ENCODE measurements at places on chromosomes 16 and 17.

DNA sequence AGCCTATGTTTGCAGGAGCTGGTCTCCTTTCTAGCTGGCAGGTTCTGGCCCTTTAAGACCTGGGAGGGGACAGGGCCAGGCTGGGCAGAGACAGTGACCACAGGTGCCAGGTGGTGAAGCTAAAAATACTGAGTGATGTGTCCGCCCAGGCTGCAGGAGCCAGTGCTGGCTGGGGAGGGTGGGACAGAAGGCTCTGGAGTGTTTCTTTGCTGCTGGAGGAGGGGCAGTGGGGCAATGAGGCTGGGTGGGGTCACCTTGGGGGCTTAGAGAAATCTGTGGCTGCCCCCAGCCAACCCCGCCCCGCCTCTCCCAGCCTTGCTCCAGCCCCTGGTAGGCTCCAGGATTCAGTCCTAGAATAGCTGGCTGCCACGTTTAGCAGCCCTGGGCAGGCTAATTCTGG lies 30.4 kb upstream of the SBK1 start:
- no peak for DNase-seq

GRCh38 chr16:9906218-9906617 lies 276.0 kb downstream of the GRIN2A start:
- DNase-seq = no peak

- no peak for DNase-seq
Observed at GRCh38 chr17:21245639-21246084, 7.5 kb downstream of the NATD1 start.

GRCh38 chr17:78589031-78589675 lies 12.0 kb upstream of the DNAH17 start:
- no peak for DNase-seq

DNA sequence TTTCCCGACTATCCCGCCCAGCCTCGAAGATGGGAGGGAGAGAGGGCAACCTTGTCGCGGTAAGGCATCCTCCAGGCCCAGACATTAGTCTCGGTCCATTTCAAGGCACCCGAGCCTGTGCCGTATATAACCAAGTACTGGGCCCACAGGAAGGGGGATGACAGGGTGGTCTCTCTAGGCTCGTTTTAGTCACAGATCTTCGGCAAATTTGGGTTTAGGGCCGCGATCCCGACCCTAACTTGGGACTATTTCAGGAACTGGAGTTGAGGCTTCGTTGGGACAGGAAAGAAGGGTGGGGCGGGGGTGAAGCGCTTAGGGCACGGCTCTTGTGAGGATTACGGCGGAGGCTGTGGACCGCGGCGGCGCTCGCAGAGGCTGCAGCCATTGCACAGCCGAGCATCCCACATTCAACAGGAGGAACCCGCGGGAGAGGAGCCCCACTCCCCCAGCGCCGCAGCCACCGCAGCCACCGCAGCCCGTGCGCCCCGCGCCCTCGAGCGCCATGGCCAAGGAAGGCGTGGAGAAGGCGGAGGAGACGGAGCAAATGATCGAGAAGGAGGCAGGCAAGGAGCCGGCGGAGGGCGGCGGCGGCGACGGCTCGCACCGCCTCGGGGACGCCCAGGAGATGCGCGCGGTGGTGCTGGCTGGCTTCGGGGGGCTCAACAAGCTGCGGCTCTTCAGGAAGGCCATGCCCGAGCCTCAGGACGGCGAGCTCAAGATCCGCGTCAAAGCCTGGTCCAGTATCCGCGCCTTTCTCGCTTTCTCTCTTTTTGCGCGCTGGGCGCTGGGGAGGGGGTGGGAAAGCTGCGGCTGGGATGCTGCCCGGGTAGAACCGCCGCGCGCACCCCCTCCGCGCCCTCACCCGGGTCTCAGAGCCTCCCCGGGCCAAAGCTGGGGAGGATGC lies at the start of gene VAT1L:
TSS of gene VAT1L (plus strand) at position 384 of the 904 bp plus-strand sequence. CDS start at position 503, 119 bp downstream.
- DNase-seq = no peak

- DNase-seq = no peak
Observed at GRCh38 chr16:48918520-48919258, 308.7 kb upstream of the N4BP1 start.

DNA sequence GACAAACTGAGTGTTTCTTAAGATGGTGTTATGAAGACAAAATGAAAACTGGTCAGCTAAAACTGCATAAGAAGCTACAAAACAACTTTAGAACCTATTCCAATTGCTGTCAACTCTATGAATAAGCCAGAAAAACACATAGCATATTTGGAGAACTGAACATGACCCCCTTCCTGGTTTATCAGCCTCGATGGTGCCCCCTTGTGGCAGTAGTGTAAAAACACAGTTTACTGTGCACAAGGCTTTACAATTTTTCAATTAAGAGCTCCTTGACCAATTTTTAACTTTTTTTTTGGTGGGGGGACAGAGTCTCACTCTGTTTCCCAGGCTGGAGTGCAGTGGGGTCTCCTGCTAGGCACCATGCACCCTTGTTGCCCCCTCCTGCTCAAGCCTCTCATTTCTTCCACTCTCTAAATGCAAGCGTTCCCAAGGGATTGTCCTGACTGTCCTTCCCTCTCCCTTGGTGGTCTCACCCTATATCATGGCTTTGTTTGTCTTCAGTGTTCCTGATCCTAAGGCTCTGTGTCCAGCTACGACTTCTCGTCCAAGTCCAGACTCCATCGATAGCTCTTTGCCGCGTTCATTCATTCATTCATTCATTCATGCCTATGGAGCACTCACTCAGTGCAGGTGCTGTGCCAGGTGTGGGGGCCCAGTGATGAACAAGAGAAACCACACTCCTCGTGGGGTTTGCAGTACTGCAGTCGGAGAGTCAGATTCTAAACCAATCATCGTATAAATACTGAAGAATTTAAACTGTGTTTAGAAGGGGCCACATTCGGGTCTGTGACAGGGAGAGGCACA lies 7.5 kb downstream of the EIF1 start:
- DNase-seq = peak; percentile 69

DNA sequence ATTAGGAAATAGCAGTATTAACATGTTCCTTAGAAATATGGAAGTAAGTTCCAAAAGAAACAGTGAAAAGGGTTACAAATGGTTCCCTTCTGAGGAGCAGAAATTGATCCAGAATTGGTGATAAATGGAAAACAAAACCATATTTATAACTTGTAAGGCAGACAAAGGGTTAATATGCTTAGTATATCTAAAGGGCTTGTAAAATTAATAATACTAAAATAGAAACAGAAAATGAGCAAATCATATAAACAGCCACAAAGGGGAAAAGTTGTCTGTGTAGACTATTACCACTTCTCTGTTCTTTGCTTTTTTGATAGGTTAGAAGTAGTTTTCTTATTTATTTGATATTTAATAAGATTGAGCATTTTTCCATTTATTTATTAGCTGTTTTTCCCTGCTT lies 64.4 kb downstream of the NFATC3 start:
- DNase-seq = no peak

DNA sequence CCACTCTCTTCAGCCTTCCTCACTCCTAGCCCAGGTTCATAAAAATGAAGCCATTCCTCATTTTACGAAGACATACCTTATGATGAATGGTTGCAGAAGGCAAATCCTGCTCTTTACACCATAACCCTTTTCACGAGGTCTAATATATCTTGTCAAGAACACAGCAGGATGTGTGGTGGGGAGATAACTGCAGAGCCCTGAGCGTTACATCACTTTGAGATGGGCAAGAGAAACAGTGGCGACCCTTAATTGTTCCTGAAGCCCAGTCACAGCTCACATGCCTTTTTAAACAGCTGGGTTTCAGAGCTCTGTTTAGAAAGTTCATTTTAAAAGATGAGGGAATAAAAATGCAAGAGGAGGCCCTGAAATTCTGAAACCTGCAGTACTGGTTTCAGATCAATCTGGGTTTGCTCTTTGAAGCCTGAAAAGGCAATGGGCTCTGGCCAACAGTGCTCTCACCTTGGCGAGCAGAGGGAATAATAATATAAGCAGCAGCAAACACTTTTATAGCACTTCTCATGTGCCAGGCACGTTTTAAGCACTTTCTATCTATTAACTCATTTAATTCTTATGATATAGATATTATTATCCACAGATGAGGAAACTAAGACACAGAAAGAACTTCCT lies 2.9 kb downstream of the FAM117A start:
- no peak for DNase-seq

- no peak for DNase-seq
Observed at GRCh38 chr16:48053418-48053745, 102.4 kb downstream of the ABCC12 start.

DNA sequence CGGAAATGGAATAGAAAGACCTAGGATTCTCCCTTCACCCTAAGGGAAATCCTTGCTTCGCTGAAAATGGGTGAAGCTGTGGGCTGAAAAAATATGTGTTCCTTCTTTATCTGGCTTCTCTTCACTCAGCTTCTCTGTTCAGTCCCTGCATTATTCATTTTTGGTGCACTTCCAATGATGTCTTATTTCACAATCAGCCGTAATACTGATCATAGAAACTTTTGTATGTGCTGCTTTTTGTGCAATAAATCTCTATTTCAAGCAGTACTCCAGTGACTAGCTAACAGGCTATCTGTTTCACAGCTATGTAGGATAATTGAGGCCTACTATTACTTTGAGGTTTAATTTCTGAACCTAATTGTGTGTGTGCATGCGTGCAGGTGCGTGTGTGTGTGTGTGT lies 144.6 kb downstream of the FOXL1 start:
- no peak for DNase-seq

GRCh38 chr16:49800876-49801275 lies 55.0 kb downstream of the ZNF423 start:
- no peak for DNase-seq

- DNase-seq = no peak
Observed at GRCh38 chr17:48928876-48929811, 15.5 kb downstream of the SNF8 start.

DNA sequence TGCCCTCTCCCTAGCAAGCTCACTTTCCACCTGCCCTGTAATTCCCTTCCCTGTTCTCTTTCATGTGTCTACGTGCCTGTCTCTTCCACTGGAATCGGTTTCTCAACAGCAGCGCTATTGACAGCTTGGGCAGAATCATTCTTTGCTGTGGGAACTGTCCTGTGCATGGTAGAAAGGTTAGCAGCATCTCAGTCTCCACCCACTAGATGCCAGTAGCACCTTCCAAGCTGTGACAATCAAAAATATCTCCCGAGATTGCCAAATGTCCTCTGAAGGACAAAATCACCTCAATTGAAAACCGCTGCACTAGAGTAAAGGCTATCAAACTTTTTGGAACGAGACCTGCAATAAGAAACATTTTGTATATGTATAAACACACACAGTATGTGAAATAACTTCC lies 41.6 kb upstream of the KSR1 start:
- DNase-seq = no peak

- peak; percentile 64 for DNase-seq
Observed at GRCh38 chr16:3431779-3432219, 11.5 kb downstream of the ZNF597 start.

- no peak for DNase-seq
Observed at GRCh38 chr16:64408699-64409098, 713.2 kb downstream of the CDH11 start.

DNA sequence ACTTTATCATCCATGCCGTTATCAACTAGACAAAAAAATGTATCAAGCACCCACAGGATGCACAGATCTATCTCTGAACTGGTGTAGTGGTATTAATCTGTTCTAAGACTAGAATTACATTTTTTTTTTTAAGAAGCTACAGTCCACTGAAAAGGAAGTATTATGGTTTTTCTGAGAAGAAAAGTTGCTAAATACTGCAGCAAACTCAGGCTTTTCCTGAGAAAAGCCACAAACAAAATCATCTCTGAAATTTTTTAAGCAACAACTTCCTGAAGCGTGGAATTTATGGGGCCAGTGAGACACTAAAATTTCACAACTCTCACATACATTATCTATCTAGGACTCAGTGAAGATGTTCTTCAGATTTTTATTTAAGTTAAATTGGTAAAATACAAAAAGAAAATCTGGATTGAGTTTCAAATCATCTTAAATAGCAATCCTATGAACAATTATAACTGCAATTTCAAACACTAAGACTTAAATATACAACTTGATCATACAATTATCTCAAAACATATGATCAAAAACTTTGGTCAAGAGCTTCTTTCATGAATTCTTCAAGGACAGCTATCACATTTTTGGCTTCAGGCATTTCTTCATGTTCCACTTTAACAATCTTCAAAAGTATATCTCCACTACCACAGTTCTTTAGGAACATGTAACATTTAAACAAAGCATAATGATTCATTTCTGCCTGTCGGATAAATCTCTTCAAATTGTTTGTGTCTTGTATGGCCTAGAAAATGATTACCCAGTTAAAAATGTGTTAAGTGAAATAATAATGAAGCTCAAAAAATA lies 10.5 kb downstream of the C17orf75 start:
- DNase-seq = no peak

GRCh38 chr16:19227643-19228042 lies 57.9 kb upstream of the CLEC19A start:
- no peak for DNase-seq

DNA sequence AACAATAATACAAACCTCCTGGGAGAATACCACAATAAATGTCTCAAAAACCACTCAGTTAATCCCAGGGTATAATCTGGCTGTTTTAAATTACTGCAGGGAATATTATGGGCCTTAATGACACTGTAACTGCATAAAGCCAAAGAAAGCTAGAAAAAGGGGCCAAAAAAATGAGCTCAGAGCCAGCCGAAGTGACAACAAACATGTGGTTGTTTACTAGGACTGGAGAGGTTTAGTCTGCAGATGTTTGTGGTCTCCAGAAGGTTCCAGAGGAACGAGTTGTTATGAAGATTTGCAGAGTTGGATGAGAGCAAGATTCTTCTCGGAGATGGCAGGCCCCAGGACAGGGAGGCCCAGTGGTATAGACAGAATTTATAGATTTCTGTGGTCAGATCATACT lies 97.1 kb upstream of the AKTIP start:
- no peak for DNase-seq

- peak; percentile 45 for DNase-seq
Observed at GRCh38 chr16:89096768-89097391, 3.2 kb downstream of the ACSF3 start.

DNA sequence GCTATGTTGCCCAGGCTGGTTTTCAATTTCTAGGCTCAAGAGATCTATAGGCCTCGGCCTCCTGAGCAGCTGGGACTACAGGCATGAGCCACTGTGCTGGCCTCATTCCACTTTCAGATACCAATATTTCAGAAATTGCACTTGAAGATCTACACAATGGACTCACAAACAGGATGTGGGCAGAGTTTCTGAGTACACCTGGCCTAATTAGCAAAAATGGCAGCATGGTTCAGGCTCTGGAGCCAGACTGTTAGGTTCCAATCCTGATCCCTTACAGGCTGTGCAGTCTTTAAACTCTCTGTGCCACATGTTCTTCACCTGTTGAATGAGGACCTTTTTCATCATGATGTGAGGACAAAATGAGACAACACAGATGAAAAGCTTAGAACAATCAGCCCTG lies 32.2 kb downstream of the RNF157 start:
- DNase-seq = no peak

Data from activated naive CD4-positive, alpha-beta T cell treated with Interleukin-2 at 50 U/mL for 16 hours (primary cell).